ENCODE measurements at places on chromosomes 2 and 18.

DNA sequence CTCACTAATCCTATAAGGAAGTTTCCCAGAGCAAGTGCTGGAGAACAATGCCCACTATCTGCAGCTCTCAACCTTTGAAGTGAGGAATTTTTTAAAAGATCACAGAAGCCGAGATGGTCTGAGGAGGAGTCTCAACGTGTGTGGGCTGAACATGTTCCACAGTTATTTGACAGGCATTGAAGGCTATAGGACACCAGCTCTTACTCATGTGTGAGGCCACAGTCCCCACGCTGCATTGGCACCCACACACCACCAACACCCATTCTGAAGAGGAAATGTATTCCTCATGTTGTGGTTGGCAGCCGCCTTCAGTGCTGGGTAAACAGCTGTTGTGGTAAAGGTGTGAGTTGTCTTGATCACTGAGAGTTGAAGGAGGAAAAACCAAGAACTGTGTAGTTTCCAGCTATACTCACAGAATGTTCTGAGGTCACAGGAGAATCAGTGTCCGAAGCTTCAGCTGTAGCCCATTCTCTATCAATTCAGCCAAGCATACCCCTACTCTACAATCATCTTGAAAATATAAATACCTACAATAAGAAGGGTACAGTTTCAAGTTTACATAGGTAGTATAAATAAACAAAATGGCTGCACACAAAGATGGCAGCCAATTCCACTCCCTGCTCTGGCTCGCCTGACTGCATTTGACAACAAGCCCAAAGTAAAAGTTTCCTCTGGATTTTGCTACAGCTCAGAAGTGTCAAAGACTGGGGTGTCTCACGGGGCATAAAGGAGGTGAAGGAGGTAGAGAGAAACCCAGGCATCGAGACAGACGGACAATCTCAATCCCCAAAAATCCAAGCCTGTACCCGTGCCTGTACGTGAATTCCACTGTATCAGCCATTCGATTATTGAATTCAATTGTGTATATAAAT, 12.1 kb downstream of the CD226 start:
- no peak for DNase-seq

GRCh38 chr18:78928076-78928475, 51.5 kb upstream of the SALL3 start:
- DNase-seq, result no peak

GRCh38 chr2:121599963-121600651, 49.2 kb downstream of the CLASP1 start:
- DNase-seq, result no peak

DNA sequence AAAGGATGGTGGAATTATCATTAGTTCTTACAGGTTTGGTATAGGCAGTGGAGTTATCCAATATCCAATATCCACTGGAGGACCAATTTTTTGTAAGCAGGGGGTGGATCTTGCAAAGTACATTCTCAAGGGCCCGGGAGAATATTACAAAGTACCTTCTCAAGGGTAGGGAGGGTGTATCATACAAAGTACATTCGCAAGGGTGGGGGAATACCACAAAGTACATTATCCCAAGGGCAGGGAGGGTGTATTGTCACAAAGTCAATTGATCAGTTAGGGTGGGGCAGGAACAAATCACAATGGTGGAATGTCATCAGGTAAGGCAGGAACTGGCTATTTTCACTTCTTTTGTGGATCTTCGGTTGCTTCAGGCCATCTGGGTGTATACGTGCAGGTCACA, 55.3 kb upstream of the TMEM87B start:
- no peak for DNase-seq

- no peak for DNase-seq
Measured at GRCh38 chr2:11239147-11239546, 83.9 kb downstream of the SLC66A3 start.

DNA sequence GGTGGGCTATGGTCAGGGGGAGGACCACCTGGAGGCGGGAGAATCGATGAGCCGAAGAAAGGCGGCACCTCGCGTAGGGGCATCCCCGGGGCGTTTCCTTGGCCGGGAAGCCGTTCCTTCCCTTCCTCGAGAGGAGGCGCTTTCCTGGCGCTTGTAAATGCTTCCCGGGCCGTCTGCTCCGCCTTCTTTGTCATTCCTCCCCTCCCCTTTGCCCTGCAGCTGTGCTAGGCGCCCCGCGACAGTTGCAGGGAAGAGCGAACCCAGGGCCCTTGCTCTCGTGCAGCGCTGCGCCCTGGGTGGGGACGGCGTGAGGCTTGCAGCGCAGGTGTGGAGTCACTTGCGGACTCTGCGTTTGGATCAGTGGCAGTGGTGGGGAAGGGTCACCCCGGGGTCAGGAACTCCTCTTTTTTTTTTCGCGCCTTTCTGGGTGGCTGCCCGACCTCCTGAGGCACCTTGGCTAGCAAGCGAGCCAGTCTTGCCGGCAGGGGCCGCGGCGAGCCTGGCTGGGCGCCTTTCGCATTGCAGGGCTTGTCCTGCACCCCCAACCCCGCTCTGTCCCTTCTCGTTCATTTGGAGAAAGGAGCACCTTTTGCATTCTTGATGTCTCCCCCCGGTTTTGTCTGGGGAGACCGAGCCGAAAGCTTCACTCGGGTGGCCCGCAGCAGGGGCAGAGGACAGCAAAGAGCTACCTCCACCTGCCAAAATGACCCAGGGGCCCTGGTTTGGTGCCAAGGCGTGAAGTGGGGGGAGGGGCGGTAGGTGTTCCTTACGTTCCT, 858 bp downstream of the KCNS3 start:
- peak; percentile 2 for DNase-seq

- DNase-seq, result peak; percentile 64
Measured at GRCh38 chr2:205764270-205764746, 82.0 kb downstream of the NRP2 start.

DNA sequence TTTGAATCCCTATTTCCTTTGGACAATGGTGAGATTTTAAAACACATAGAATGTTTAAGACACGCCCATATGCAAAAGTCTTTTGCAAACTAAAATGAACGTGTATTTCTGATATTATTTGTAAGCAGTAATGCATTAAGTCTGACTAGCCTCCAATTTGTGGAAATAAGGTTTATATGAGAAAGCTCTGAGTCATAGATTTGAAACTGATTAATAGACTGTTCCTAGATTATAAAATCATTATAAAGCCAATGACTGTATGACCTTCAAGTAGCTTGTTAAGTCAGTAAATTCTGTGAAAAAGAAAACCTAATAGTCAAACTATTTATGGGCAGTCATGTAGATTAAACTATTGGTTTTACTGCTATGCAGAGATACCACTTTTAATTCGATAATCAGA, 12.8 kb upstream of the EFEMP1 start:
- no peak for DNase-seq

DNA sequence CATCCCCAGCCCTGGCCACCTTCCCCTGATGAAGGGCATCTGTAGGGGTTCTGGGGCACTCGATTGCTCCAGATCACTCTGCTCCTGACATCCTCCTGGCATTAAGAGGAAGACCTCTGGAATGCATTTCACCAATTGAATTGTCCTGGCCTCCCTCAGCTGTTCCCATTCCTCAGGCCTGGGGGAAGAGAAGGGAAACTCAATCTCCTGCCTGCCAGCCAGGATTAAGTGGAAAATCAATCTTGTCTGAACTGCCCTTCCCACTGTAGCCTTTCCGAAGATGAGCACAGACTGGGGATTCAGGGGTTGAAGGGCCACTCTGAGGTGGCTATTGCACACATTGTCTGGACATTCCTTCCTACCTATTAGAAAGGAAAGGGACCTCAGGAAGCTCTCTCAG, 99.8 kb downstream of the ALK start:
- DNase-seq, result no peak

- DNase-seq, result no peak
Measured at GRCh38 chr2:218264773-218265561, 4.2 kb downstream of the GPBAR1 start.

DNA sequence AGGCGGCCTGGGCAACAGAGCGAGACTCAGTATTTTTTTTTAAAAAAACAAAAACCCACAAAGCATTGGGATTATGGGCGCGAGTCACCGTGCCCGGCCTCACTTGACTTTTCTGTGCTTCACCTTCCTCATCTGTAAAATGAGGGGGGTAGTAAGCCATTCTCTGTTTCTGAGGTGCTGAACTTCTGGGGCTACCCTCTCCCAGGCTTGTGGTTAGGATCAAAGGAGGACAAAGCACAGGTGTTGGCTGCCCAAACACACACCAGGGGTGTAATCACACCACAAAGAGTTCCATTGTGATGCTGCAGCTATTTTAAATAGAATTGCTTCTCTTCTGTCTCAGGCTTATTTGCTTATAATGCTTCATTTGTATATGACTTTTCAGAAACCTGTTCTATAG, 35.8 kb upstream of the INHBB start:
- DNase-seq, result no peak

DNA sequence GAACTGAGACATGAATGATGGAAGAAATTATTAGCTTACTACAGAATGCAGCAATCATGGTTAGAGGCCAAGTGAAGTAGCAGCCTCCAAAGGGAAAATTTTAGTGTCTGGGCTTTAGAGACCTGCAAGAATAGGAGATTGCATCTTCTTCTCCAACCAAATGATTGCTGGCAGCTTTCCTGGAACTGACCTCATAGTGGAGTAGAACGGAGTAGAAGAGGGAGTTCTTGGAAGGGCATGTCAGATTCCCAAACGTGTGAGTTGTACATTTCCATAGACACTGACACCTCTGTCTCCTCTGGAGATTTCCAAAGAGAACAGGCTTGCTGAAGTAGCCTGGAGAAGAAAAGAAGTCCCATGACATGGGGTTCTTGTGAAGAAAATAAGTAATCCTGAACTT, 169.8 kb upstream of the ERBB4 start:
- no peak for DNase-seq

GRCh38 chr2:106534471-106534870, 47.3 kb downstream of the CD8B2 start:
- no peak for DNase-seq

DNA sequence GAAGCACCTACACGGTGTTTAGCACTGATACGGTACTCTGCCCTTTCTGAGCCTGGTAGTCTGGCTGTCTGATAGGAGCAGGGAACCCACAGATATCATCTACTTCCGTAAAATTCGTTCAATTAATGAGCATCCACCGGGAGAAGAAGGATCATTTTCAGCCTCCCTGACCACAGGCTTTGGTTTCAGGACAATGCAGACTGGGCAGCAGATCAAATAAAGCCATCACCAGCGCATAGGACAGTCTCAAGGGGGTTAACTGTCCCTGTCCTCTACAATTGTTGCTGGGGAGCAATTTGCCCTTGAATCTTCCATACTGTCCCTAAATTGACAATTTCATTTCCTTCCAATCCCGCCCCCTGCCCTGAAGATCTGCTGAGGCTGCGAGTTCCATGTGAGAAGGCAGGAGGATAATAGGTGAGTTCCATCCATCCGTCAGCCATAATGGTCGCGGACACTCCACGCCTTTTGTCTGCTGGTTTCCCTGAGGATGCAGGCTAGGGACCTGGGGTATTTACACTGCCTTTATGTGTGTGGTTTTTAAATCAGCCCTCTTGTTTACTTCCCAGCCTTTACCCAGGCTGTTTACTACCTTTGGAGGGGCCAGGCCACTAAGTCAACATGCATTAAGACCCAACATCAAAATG, 110.0 kb downstream of the MYCN start:
- DNase-seq, result no peak

DNA sequence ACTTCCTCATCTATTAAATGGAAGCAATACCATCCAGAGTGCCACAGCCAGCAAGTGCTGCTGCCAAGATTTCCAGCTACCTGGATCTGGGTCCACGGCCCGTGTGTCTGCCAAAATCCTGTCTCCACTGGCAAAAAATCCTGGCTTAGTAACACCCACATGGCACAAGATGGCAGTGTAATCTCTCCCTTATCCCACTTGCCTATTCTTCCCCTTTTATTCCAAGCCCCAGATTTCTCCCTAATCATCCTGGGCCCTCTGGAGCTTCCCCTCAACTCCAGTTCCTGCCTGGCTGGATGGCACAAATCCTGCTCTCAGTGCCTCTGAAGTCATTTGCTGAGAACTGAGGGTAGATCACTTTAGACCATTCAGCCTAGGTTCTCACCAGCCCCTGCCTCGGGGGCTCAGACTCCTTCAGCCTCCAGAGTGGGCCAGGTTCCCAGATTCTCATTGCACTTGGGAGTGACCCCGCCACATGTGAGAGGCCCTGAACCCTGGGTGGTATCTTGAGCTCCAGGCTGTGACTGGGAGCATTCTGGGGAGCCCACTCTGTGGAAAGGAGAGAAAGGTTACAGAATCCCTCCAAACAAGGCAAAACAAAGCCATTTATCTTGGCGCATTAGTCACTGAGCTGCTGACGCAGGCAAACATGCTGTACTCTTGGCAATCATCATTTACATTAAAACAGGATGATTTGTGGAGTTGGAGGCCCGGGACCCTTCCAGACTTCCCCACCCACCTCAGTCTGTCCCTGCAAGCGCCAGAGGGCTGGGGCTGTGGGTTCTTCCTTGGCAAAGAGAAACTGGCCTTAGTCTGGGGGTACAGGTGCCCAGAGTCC, 325.8 kb downstream of the DYSF start:
- no peak for DNase-seq

DNA sequence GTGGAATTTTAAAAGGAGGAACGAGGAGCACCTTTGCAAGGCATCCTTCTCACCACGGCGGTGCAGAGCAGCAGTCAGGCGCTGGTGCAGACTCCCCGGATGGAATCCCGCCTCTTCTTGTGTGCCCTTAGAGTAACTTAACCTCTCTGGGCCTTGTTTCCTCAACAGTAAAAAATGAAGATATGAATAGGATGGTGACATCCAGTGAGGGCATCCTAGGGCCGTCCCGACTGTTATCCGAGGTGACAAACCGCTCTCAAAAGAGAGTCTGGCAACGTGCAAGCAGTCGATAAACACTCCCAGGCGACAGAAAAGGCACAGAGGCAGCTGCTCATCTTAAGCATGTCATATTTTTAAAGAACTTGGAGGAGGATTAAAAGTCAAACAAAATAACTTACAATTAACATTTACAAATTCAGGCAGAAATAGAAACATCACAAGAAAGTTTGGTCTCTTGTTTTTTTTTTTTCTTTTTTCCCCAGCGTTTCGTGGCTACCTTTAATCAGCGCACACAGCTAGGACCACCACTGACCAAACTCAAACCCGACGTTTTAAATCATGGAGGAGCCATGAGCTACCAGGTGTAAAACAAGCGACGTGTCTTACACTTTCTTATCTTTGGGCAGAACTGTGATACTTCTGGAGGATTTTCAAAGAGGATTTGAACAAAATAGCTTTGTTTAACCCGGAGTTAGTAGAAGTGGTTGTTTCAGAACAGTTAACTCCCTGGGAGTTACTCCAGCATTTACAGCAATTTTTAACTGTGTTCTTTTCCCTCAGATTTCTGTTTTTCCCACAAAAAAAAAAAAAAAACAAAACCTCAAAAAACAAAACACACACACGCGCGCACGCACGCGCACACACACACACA, 2.1 kb downstream of the MBP start:
- DNase-seq, result peak; percentile 91

- DNase-seq, result no peak
Measured at GRCh38 chr2:205822579-205822978, 140.3 kb downstream of the NRP2 start.

Measured in hematopoietic multipotent progenitor cell treated with erythropoietin and hydrocortisone succinate and interleukin-3 and kit ligand, for 8 days (in vitro differentiated cells).